ENCODE measurements at places on chromosomes 1 and 21.

DNA sequence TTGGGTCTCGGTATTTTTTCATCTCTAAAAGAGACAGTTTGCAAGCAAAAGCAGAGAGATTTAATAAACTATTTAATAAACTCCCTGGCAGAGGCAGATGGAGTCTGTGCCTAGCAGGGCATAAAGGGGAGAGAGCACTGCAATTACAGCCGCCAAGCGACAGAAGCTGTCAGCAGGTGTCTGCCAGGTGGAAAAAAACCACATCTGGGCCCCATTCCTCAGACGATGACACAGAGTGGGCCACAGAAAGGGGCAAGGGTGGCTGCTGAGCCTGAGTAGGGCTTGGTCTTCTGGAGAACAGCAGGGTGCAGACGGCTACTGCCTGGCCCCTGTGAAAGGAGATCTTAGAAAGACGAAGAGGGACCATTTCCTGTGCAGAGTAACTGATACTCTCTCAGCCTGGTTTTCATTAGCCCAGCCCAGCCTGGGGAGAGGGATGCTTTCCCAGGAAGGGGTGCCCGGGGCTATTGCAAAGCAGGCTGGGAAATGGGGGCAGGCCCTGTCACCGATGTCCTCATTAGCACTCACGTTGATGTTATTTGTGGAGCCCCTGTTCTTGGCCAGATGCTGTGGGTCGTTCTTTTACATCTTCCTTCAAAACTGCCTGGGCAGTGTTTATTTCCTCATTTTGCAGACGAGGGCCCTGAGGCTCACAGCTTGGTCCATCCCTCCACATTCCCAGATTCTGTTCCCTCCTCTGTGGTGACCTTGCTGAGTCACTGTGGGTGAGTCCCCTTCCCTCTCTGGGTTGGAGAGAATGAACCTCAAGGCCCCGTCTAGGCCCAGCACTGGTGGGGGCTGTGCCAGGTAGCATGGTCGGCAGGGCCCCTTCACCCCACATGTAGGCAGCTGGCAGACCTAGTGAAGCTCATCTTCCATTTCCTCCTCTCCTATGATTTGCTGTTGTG, 472.7 kb downstream of the PTPRU start:
- peak; percentile 47 for DNase-seq

GRCh38 chr1:150516050-150516591, 569 bp downstream of the FALEC start:
- DNase-seq, result no peak

GRCh38 chr1:151416231-151416630, 16.9 kb downstream of the PSMB4 start:
- DNase-seq, result no peak

DNA sequence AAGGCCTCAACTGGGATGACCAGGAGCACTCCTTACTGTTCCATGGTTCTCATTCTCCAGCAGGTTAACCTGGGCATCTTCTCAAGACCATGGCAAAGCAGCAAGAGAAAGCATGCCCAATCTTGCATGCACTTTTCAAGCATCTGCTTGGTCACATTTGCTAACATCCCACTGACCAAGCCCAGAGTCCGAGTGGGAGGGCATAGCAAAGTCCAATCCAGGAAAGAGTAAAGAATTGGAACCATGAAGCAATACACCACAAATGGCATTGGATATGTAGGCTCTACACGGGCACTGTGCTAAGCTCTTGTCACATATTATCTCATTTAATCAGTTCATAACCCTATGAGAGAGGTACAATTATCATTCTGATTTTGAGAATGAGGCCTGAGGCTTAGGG, 73.6 kb downstream of the PAPPA2 start:
- DNase-seq, result no peak

- no peak for DNase-seq
Measured at GRCh38 chr1:234975941-234976860, 152.4 kb downstream of the TOMM20 start.

GRCh38 chr1:200861937-200862647, 10.7 kb upstream of the GPR25 start:
- no peak for DNase-seq

GRCh38 chr1:27967106-27967883, 7.5 kb downstream of the XKR8 start:
- DNase-seq, result no peak

GRCh38 chr1:11527541-11528452, 48.8 kb downstream of the DISP3 start:
- no peak for DNase-seq

GRCh38 chr1:40096646-40096976, 441 bp downstream of the PPT1 start:
- DNase-seq, result no peak

GRCh38 chr1:4773226-4773625, 118.8 kb downstream of the AJAP1 start:
- DNase-seq, result no peak

- DNase-seq, result peak; percentile 39
Measured at GRCh38 chr1:224223819-224224714, 41.0 kb downstream of the DEGS1 start.

GRCh38 chr1:211896958-211897357, 66.4 kb upstream of the LPGAT1 start:
- no peak for DNase-seq

GRCh38 chr1:104795931-104796330, 1046.2 kb downstream of the AMY1C start:
- no peak for DNase-seq

DNA sequence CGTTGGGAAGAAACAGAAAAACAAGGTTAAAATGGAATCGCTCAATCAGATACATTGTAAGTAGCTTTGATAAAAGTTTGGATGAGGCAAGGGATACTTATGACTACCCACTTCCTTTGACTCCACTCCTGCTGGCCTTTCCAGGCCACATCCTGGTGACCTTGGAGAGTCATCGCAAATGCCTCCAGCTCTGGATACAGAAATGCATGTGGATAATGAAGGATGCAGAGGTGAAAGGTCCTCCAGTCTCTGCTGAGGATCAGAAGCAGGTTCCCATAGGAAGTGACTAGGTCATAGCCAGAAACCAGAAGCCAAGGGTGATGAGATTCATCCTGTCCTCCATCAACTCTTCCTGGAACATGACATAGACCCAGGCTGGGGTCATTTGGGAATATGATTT, 6.2 kb upstream of the CAMK1G start:
- no peak for DNase-seq

- no peak for DNase-seq
Measured at GRCh38 chr21:25964015-25964414, 206.6 kb downstream of the APP start.

- DNase-seq, result no peak
Measured at GRCh38 chr1:105485207-105485606, 1571.3 kb upstream of the PRMT6 start.

DNA sequence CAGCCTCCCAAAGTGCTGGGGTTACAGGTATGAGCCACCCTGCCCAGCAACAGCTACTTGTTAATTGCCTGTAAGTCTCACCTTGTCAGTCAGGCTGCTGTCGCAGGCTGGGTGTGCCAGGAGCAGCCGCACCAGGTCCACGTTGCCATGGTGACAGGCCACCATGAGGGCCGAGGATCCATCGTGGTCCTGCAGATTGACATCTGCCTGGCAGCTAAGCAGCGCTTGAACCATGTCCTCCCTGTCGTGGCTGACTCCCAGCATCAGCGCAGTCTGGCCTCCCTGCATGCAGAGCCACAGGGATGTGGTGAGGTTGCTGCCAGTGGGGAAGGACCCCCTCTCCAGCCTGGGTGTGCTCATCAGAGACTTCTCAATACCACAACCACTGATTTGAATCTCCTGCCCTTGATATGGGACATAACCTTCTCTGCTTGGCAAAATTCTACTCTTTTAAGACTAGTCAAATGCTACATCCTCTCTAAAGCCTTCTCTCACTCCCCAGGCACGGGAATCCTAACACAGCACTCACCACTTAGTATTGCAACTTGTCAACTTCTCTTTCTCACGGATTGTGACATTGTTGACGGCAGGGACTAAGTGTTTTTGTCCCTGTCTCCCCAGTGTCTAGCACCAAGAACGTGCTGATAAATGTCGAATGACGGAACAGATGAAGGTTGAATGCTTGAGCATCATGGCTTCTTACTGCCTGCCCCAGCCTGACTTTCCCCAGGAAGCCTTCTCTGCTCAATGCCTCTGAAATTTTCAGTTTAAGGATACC, 52.9 kb downstream of the L1TD1 start:
- DNase-seq, result no peak

- no peak for DNase-seq
Measured at GRCh38 chr1:46554597-46555381, 3.3 kb upstream of the KNCN start.

GRCh38 chr1:42739753-42740700, at the start of gene CLDN19:
CLDN19 (minus strand) TSS chr1:42740236; CDS start chr1:42740063, 173 bp downstream.
- DNase-seq, result no peak

DNA sequence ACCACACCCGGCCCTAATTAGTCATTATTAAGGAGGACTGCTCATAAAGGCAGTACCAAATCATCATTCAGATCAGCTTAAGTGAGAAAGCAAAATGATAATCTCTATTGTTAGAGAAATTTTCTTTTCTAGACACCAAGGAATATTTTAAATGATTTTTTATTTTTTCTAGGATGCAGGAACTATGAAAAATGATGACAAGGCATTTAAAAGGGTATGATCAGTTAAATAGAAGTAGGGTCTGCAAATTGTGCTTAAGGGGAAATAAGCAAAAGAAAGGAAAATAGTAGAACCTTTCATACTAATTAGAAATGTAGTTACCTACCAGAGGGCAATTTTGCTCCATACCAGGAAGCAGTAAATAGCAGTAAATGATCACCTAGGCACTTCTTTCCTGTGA, 21.6 kb upstream of the TEKT2 start:
- DNase-seq, result no peak

GRCh38 chr21:23026878-23027277, 2028.7 kb downstream of the NCAM2 start:
- DNase-seq, result no peak

DNA sequence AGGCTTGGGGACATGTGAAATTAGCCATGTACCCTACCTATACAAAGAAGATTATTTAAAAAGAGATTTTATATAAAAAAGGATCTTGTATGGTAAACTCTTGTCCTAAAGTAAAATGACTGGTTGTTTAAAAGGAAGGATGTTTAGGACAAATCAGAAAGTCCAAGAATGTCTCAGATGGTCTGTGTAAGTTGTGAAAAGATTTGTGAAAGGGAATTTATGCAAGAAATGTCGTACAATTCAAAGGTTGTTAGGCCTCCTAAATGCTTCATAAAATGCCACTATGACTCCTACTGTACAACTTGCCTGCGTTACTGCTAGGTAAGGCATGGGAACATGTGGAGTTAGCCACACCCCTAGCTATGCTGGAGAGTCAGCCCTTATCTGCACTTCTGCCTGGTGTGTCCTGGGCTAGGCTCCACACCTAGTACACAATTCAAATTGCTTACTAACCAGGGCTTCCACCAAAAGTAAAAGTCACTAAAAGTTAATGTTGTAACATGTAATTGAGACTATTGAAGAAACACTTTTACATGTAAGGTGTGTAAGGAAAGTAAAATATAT, 19.7 kb downstream of the PRDX6 start:
- DNase-seq, result no peak

DNA sequence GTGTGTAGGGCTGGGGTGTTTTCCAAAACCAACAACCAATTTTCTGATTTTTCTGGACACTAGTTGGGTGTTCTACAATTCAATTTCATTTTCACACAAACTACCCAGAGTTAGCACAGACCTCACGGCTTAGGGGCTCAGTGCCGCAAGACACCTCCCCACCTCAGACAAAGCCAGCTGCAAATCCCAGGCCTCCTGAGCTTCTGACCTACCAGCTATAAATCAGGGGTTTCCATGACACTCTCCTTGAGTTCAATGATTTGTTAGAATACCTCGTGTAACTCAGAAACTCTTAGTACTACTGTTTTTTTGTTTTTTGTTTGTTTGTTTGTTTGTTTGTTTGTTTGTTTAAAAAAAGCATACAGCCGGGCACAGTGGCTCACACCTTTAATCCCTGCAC, 28.7 kb upstream of the FAM89A start:
- no peak for DNase-seq

DNA sequence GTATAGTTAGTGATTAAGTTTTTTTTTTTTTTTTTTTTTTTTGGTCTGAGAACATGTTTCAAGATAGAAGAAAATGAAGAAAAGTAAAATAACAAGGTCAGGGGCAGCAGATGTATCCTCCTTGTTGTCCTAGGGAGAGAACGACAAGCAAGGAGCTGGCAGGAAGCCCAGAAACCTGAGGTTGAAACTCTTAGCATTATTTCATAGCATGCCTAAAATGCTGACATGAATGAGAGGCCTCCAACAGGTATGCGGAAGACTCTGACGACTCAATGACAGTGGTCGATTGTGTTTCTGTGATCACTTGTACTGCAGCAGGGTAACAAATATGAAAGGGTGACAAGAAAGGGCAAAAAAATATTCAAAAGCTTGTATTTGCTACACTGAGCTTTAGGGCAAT, 415.9 kb downstream of the PLA2G4A start:
- DNase-seq, result no peak

- no peak for DNase-seq
Measured at GRCh38 chr1:231705806-231706760, 79.5 kb downstream of the DISC1 start.

DNA sequence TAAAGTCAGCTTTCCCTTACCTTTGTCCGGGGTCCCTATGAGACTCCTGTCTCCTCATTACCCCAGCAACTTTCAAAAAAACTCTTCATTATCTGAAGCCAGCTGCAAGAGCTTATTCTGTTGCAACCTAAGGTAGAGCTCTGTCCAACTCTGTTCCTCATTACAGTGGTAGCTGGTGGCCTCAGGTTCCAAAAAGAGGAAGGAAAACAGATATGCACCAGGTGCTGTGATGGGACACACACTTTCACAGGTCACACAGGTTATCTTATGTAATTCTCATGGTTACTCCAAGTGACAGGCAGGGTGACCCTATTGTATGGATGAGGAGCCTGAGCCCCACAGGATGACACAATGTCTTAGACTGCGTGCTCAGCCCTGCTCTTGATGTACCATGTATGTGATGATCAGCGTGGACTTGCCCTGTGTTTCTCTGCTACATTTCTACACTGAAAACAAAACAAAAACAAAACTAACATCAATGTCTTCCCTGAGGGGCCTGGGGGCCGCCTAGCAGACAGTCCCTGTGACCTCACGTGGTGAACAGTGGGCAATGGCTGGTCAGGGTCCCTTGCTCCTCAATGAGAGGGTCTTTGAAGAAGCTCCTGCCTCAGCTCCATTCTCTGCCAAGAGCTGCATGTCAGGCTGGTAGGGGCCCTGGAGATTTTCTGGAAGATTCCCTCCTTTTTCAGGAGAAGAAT, 9.7 kb upstream of the TENT5C start:
- no peak for DNase-seq

GRCh38 chr1:164511001-164511705, 47.8 kb upstream of the PBX1 start:
- DNase-seq, result no peak

Data from brain pericyte (primary cell).